Activated T-helper 1 cell treated with anti-CD3 and anti-CD28 coated beads, Interleukin-12 subunit alpha, Interleukin-12 subunit beta, Interleukin-2, Interleukin-4 antibody, amounts not matched to agents 30 ng/mL and 10 ng/mL and 1 ng/mL, durations not matched to agents 14 hours and 24 hours and 36 hours (primary cell): ENCODE measurements at places on chromosomes 2 and 18.

- no peak for DNase-seq
- peaks cover 8% of the 10 kb centered on the region for H3K4me1 ChIP-seq
- H3K27me3 ChIP-seq: no peaks in the 10 kb centered on the region
- no peaks in the 10 kb centered on the region for H3K36me3 ChIP-seq
These were observed 39.1 kb downstream of the SLC9A4 start for GRCh38 chr2:102512161-102512560.

GRCh38 chr18:50111398-50111797, 83.5 kb downstream of the MYO5B start:
- H3K27ac ChIP-seq: no peak overlapping the region
- H3K4me3 ChIP-seq: no peak overlapping the region
- no peak for DNase-seq

DNA sequence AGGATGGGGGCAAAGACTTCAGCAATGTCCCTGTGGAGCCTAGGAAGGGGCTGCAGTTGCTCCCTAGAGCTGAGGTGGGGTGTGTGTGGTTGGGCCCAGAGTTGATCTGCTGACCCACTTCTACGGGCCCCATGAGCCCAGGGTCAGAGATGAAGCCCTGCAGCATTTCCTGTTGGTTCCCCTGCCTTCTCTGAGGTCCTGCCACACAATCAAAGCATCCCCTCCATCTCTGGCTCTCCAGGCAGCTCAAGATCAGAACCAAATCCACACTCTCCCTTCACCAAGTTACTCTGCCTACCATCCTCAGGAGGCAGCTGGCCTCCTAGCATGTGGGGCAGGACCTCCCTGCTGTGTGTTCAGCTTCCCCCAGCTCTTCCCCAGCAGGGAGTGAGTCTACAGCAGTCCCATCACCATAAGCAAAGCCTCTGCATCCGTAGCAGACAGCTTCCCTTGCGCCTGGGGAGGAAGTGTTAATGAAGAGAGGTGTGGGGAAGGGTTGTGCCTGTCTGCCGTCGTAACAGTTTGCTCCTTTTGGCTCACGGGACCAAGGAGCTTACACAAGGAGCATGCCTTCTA, 26.9 kb downstream of the TMEM247 start:
- H3K4me1 ChIP-seq: no peaks in the 10 kb centered on the region
- H3K4me3 ChIP-seq: no peak overlapping the region
- DNase-seq: no peak

DNA sequence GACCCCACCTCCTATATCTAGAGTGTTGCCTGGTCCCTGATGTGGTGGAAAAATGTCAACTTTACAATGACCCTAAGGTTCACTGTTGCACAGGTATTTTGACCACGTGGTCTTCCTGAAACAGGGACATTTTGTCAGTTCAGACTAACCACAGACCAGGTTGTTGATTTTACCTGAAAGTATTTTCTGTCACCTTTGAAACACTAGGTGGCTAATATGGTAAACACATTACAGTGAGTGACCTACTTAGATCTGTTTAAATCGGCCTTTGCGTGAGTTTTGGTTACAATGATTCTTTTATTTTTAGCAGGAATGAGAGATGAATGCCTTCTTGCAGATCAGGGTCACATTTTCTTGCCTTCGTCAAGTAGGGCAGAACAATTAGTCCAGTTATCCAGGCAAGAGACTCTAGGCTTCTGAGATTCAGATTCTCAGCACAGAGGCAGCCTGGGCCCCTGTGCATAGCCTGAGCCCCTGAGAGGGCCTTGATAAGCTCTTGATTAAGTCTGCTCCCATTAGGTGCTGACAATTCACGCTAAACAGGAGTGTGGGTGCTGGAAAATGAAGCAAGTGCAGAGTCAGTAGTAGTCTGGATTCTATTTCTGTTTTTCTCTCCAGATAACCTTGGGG, 226.2 kb downstream of the KCNS3 start:
- no peaks in the 10 kb centered on the region for H3K27me3 ChIP-seq
- no peak for DNase-seq
- H3K4me3 ChIP-seq: no peak overlapping the region
- H3K36me3 ChIP-seq: no peaks in the 10 kb centered on the region

- no peaks in the 10 kb centered on the region for H3K27me3 ChIP-seq
- no peak for DNase-seq
- no peaks in the 10 kb centered on the region for H3K36me3 ChIP-seq
- H3K4me1 ChIP-seq: no peaks in the 10 kb centered on the region
- H3K4me3 ChIP-seq: no peak overlapping the region
These were observed 565.3 kb upstream of the ZNF804A start for GRCh38 chr2:184032983-184033382.

GRCh38 chr2:12032398-12032797, 286.0 kb downstream of the LPIN1 start:
- no peak overlapping the region for H3K27ac ChIP-seq
- no peaks in the 10 kb centered on the region for H3K4me1 ChIP-seq
- peaks cover 9% of the 10 kb centered on the region for H3K27me3 ChIP-seq
- H3K36me3 ChIP-seq: no peaks in the 10 kb centered on the region
- DNase-seq: no peak
- no peak overlapping the region for H3K4me3 ChIP-seq

- H3K4me1 ChIP-seq: no peaks in the 10 kb centered on the region
- no peak overlapping the region for H3K4me3 ChIP-seq
- no peaks in the 10 kb centered on the region for H3K27me3 ChIP-seq
- H3K27ac ChIP-seq: no peak overlapping the region
These were observed 15.4 kb downstream of the ARHGAP28 start for GRCh38 chr18:6744816-6745455.

DNA sequence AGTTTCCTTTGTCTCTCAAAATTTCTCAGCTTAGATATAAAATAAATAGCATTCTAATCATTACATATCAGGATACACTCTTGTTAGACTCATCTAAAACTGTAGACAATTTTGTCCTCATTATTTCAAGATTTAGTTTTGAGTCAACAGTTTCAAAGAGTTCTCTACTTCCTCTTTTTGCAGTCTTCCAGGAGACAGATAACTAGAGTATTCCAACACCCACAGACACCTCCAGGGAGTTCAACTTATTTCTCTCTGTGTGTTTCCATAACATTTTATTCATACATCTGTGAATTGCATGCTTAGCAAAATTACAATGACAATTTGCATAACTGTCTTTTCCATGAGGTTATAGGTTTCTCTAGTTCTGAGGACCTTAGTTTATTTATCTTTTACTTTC, 166.6 kb upstream of the HNMT start:
- H3K27me3 ChIP-seq: no peaks in the 10 kb centered on the region
- no peak overlapping the region for H3K27ac ChIP-seq
- H3K36me3 ChIP-seq: no peaks in the 10 kb centered on the region
- H3K4me1 ChIP-seq: no peaks in the 10 kb centered on the region

GRCh38 chr2:40038646-40039045, 259.6 kb upstream of the THUMPD2 start:
- no peak overlapping the region for H3K4me3 ChIP-seq
- no peak for DNase-seq
- H3K4me1 ChIP-seq: no peaks in the 10 kb centered on the region
- H3K27ac ChIP-seq: no peak overlapping the region

GRCh38 chr2:38522754-38523349, 79.9 kb downstream of the HNRNPLL start:
- H3K36me3 ChIP-seq: no peaks in the 10 kb centered on the region
- no peak for DNase-seq
- H3K4me1 ChIP-seq: no peaks in the 10 kb centered on the region
- H3K4me3 ChIP-seq: no peak overlapping the region
- peaks cover 35% of the 10 kb centered on the region for H3K27me3 ChIP-seq

- no peak for DNase-seq
- H3K4me3 ChIP-seq: no peak overlapping the region
- no peaks in the 10 kb centered on the region for H3K36me3 ChIP-seq
- H3K4me1 ChIP-seq: no peaks in the 10 kb centered on the region
These were observed 18.4 kb downstream of the KIAA2012 start for GRCh38 chr2:202091476-202091875.

- DNase-seq: no peak
- peaks cover 5% of the 10 kb centered on the region for H3K27me3 ChIP-seq
- H3K36me3 ChIP-seq: no peaks in the 10 kb centered on the region
- H3K4me1 ChIP-seq: peaks cover 5% of the 10 kb centered on the region
These were observed 261.1 kb upstream of the AGAP1 start for GRCh38 chr2:235232449-235233433.

DNA sequence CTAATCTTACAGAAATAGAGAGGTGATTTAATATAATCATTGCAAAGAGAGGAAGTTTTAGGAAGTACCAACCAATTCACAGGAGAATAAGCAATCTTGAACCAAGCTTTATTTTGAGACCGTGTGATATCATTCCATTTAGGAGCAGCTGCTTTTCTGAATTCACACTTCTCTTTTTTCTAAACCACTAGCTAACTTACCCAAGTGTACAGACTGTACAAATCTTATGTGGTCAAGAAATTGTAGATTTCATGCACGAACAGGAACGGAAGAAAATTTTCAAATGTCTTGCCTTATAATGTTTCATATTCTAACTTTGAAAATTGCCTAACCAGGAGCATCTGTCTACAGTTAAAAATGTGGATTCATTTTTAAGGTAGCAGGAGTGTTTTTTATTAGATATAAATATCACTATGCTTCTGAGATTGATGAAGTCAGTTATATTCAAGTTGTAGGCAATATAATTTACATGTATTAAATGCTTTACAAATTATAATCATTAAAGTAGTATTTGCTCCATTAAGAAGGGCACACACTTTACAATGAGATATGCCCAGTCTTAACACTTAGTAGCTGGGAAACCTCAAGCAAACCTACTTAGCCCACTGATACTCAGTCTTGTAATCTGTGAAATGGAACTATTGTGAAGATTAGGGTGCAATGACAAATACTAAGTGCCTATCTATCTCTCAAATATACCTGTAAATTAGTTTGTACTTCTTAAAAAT, 302.2 kb upstream of the STON1 start:
- H3K27ac ChIP-seq: no peak overlapping the region
- no peak for DNase-seq
- H3K36me3 ChIP-seq: peaks cover 2% of the 10 kb centered on the region
- H3K4me1 ChIP-seq: peaks cover 3% of the 10 kb centered on the region
- H3K27me3 ChIP-seq: peaks cover 5% of the 10 kb centered on the region

- H3K27me3 ChIP-seq: peaks cover 3% of the 10 kb centered on the region
- H3K27ac ChIP-seq: no peak overlapping the region
- no peaks in the 10 kb centered on the region for H3K36me3 ChIP-seq
- peaks cover 5% of the 10 kb centered on the region for H3K4me1 ChIP-seq
- no peak for DNase-seq
- no peak overlapping the region for H3K4me3 ChIP-seq
These were observed 89.0 kb upstream of the SLC14A2 start for GRCh38 chr18:45526114-45526841.

DNA sequence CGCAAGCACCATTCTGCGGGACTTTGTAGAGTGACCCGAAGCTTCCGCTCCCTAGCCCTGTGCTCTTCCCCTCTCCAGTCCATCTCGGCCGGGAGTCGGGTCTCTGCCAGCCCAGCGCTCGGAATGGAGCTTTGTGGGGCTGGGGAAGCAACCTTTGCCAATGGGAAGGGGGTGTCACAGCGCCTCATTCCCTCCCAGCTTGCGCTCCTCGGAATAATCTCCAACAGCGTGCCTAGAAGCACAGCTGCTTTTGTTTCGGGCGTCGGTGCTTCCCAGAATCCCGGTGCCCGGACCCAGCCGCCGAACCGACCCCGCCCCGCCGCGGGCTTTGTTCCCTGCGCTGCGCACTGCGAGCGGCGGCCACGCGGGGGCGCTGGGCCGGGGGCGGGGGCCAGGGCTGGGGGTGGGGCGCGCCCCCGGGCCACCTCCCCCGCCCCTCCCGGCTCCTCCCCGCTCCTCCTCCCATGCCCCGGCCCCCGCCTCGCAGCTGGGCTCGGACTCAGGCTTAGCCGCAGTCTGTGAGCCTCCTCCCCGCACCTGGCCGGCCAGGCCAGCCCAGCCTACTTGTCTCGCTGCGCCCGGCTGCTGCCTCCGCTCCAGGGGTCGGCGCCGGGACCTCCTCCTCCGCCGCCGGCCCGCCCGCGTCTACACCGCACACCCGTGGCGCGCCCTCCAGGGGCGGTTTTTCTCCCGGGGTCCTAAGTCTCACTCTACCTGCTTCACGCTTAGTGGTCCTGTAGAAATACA, 77.7 kb upstream of the SMAD2 start:
- peaks cover 23% of the 10 kb centered on the region for H3K27me3 ChIP-seq
- H3K36me3 ChIP-seq: no peaks in the 10 kb centered on the region
- peak; percentile 21 for DNase-seq
- peak overlapping the region; percentile 60 for H3K4me3 ChIP-seq

DNA sequence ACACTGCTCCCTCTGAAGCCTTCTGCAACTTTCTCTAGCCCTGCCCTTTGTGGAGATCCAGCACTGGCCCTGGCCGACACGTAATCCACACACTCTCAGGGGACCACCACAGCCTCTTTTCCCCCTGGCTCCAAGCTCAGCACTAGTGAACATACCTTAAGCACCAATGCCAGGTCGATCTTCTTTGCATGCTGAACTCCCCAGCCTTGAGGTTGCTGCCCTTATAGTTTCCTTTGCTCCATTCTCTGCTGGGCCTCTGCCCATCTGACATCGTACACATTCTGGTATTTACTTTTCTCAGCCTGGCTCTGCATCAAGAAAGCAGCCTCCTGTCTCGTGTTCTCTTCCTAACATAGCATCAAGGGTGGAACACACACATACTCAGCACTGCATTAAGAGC, 361.5 kb downstream of the LPIN1 start:
- no peak for DNase-seq
- H3K36me3 ChIP-seq: no peaks in the 10 kb centered on the region
- H3K4me1 ChIP-seq: peaks cover 31% of the 10 kb centered on the region
- no peak overlapping the region for H3K27ac ChIP-seq

GRCh38 chr2:172615727-172616261, 59.9 kb downstream of the PDK1 start:
- no peaks in the 10 kb centered on the region for H3K4me1 ChIP-seq
- H3K36me3 ChIP-seq: peaks cover 10% of the 10 kb centered on the region
- no peaks in the 10 kb centered on the region for H3K27me3 ChIP-seq
- no peak overlapping the region for H3K4me3 ChIP-seq
- no peak for DNase-seq

- H3K4me3 ChIP-seq: no peak overlapping the region
- H3K36me3 ChIP-seq: no peaks in the 10 kb centered on the region
- H3K27me3 ChIP-seq: no peaks in the 10 kb centered on the region
These were observed 171.7 kb upstream of the SOX11 start for GRCh38 chr2:5520463-5520972.

- DNase-seq: no peak
- peak overlapping the region; percentile 47 for H3K4me3 ChIP-seq
- peak overlapping the region; percentile 99 for H3K27ac ChIP-seq
- H3K4me1 ChIP-seq: peaks cover 90% of the 10 kb centered on the region
These were observed 48.5 kb upstream of the CAB39 start for GRCh38 chr2:230664128-230664527.

DNA sequence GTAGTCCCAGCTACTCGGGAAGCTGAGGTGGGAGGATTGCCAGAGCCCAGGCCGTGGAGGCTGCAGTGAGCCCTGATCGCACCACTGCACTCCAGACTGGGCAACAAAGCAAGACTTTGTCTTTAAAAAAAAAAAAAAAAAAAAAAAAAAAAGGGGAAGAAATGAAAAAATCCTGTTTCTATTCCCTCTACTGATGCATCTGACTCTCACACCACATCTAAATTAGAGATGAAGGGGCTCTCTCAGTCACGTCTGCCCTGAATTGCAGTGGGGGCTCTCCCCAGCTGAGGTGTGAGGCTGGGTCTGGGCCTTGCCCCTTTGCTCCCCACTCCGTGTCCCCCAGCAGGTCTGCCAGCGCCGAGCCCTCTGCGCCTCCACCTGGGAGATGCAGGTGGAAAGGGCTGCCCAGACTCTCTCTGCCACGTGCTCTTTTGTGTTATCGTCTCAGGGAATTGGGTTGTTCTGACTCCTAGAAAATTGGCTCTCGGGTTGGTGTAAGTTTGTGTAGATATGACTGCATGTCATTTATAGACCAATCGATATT, 30.2 kb downstream of the TRAPPC12 start:
- no peaks in the 10 kb centered on the region for H3K4me1 ChIP-seq
- no peak overlapping the region for H3K27ac ChIP-seq
- no peak overlapping the region for H3K4me3 ChIP-seq
- DNase-seq: no peak
- peaks cover 9% of the 10 kb centered on the region for H3K36me3 ChIP-seq
